ENCODE measurements at places on chromosomes 3 and 15.

- no peak for DNase-seq
These were observed 176.5 kb upstream of the DPH6 start for GRCh38 chr15:35722501-35722900.

DNA sequence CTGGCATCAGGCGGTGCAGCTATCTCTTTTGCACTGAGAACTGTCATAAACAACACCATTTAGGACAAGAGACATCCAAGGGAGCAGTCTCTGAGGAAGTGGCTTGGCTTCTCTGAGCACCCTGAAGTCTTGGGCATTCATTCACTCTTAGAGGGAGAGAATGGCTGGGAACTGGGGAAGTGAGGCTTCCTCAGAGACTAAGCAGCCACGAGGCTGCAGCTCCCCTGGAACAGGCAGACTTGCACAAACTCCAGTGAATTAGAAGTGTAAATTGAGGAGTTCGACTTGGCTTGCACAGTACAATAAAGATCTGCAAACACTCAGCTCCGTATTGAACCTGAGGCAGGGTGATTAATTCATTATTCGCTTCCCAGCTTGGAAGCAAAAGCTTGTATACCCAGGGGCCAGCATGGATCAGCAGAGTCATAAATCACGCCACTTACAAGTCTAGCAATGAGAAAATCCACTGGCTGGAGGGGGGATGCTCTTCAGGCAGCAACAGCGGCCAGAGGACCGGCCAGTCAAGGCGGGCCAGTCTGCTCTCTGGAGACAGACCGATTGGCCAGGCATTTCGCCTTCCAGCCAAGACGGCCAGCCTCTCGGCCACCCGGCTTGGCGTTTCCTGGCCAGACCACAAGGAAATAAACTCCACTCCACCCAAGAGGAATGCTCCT lies 118.8 kb upstream of the ADPGK start:
- no peak for DNase-seq

- no peak for DNase-seq
These were observed 953.4 kb downstream of the ZPLD1 start for GRCh38 chr3:103388214-103388613.

GRCh38 chr15:100112061-100112420 lies 229.7 kb downstream of the ADAMTS17 start:
- DNase-seq: no peak

DNA sequence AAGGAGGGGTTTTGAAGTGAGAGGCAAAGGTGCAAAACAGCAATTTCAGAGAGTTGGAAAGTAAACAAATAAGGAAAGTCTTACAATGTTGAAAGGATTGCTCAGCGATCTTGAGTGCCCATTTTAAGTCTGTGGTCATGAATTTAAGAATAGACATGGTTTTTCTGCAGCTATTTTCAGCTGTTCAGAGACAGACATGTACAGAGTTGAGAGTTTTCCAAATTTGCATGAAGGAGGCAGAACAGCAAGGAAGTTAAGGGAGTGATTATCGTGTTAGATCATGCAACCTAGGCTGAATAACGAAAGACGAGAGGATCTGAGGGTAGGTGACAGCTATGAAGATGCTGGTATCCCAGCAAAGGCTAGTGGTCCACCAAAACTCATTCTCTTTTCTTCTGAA lies 37.2 kb downstream of the DET1 start:
- DNase-seq: no peak

DNA sequence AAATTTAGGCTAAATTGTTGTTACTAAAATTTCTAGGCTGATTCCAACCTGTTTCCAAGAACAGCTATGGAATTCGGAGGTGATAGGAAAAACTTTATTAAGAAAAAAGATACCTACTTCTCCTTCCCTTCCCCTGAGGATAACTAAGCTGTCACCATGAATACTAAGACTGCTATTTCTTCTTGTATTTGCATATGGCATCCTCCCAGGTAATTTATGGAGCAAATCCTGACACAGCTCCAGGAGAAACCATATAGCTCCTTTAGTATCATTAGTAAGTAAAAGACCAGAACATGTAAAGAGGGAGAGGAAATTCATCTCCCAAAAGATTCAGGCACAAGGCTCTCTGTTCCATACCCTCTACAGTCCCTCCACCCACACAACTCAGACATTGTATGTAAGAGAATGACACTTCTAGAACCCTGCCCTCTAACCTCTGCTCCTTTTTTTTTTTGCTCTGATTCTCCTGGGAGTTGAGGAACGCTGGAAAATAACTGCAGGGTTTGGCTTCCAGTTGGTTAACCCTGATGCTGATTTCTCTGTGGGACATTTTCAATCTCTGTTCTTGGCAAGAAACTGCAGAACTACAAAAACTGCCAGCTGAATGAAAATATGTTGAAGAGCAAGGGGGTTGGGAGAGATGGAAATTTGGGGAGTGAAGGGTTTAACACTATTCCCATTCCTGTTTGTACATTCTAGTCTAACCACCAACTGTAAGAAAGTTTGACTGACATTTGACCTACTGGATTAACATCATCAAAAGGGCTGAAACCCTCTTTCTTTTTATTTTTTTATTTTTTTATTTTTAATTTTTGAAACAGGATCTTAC lies 14.2 kb upstream of the MAGI1 start:
- no peak for DNase-seq

DNA sequence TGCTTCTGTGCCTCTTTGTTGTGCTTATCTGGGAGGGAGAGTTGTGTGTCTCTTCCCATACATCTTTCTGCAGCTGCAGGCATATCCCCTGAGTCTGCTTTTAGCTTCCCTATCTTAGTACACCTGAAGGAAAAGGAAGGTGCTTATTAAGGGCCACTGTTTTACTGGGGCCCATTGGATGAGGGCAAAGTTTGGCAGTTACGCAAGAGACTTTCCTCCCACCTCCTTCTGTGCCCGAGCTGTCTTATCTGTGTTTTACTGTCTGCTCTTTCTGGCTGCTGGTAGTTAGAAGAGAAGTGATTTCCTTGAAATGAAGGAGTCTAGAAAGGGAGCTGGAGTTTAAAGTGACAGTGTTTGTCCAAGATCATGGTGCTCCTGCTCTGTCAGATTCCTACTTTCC lies 66.5 kb downstream of the GABRG3 start:
- DNase-seq: no peak

DNA sequence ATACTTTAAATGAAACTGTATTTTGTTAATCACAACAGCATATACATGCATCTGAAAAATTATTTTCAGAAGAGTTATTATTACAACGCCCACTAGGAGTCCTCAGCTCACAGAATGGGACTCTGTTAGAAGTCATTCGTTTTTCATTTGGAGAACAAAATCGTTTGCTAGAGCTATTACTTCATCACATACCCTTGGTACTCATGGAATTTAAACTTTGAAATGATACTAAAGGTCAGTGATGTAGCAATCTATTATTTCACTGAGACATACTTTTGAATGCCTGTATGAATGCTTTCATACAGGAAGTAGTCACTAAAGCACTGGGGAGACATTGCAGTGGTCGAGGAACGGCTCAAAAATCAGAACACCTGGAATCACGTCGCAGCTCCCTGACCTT lies 198.1 kb downstream of the MBNL1 start:
- DNase-seq: peak; percentile 11

DNA sequence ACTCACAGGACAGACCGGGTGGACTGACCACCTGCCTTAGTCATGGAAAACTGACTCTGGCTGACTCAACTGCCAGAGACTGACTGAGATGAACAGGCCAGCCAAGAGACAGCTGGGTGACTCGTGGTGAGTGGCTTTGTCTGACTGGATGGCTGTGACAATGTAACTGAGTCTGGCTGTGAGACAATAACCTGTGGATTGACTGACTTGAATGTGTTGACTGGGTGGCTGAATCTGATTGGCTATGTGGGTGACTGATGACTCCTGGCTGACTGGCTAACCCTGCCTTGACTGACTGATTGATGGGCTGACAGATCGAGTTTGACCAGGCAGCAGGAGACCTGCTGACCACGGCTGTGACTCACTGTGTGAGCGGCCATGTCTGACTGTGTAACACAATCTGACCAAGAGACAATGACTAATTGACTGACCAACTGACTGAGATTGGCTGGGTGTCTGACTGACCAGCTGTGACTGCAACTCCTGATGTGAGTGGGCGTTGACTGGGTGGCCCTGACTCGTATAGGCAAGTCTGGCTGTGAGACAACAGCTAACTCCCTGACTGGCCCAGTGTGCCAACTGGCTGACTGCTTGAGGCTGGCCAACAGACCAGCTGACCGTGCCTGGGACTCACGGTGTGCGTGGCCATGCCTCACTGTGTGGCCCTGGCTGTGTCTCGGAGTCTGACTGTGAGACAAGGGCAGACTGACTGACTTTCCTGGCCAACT lies 509.1 kb downstream of the SHQ1 start:
- peak; percentile 83 for DNase-seq

- no peak for DNase-seq
These were observed 5.2 kb downstream of the PARP3 start for GRCh38 chr3:51947215-51947900.

- peak; percentile 72 for DNase-seq
These were observed 1.3 kb upstream of the USP3 start for GRCh38 chr15:63502843-63503738.

DNA sequence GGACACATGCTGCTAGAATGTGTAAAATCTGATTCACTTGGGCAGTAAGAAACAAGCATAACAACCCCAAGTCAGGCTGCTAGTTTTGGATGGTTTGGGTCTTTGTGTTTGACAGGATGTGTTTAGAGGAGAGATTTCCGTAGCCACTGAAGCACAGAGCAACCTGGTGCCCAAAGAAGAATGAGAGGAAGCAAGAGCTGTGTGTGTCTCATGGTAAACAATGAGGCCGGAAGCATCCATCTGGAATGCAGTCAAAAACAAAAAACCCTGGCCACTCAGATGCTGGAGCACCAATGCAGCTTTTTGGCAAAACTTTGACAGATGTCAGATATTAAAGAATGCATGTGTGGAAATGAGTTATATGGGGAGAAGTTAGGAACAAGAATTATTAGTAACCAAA lies 39.4 kb upstream of the SNRK start:
- no peak for DNase-seq

DNA sequence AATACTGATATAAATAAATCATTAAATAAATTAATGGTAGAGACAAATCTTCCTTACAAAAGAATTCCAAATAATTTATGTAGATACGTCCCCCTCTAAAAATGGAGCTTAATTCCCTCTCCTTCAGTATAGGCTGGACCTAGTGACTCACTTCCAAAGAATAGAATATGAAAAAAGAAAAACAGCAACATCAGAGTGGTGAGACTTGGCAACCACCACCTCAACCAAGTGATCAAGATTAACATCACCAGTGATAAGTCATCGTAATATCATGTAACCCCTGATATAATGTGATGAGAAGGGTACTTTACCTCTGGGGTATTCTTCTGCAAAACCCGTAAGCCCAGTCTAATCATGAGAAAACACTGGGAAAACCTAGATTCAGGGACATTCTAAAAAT lies 13.4 kb downstream of the GOLGB1 start:
- no peak for DNase-seq

DNA sequence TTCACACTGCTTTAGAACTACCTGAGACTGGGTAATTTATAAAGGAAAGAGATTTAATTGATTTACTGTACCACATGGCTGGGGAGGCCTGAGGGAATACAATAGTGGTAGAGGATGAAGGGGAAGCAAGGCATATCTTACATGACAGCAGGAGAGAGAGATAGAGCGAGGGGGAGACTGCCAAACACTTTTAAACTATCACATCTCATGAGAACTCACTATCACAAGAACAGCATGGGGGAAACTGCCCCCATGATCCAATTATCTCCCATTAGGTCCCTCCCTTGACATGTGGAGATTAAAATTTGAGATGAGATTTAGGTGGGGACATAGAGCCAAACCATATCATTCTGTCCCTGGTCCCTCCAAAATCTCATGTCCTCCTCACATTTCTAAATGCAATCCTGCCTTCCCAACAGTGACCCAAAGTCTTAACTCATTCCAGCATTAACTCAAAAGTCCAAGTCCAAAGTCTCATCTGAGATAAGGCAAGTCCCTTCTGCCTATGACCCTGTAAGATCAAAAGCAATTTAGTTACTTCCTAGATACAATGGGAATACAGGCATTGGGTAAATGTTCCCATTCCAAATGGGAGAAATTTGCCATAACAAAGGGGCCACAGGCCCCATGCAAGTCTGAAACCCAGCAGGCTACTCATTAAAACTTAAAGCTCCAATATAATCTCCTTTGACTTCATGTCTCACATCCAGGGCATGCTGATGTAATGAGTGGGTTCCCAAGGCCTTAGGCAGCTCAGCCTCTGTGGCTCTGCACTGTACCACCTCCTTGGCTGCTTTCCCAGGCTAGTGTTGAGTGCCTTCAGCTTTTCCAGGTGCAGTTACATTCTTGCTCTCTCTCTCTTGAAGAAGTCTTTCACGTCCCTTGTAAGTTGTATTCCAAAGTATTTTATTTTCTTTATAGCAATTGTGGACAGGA lies 481.7 kb upstream of the TGFBR2 start:
- DNase-seq: no peak

GRCh38 chr15:98599909-98600691 lies 48.2 kb upstream of the IGF1R start:
- peak; percentile 17 for DNase-seq

DNA sequence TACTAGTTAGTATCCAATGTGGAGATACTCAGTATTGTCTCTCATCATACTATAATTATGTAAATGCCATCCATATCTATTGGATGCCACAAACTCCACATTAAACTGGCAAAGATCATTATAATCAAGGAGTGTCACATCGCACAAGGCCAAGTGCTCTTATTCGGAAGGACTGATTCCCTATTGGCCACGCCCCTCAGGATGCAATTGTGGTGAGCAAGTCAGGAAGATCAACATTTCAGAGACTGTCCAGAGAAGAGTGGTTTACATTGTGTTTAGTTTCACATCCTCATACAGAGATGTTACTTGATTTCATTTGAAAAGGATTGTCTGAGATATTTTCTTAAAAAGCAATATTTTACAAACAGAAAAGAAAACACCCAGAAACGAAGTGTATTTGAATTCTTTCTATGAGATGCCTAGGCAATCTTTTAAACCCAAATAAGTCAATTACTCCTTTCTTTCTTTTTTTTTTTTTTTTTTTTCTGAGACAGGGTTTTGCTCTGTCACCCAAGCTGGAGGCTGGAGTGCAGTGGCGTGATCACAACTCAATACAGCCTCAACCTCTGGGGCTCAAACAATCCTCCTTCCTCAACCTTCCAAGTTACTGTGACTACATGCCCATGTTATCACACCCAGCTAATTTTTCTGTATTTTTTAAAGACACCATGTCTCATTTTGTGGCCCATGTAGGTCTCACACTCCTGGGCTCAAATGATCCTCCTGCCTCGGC lies 369.1 kb downstream of the RBMS3 start:
- no peak for DNase-seq

- no peak for DNase-seq
These were observed 301.7 kb upstream of the ATP11B start for GRCh38 chr3:182491577-182491976.

GRCh38 chr15:85872125-85872524 lies 77.4 kb upstream of the KLHL25 start:
- DNase-seq: no peak

- no peak for DNase-seq
These were observed 1.6 kb downstream of the GNB4 start for GRCh38 chr3:179449636-179450035.

DNA sequence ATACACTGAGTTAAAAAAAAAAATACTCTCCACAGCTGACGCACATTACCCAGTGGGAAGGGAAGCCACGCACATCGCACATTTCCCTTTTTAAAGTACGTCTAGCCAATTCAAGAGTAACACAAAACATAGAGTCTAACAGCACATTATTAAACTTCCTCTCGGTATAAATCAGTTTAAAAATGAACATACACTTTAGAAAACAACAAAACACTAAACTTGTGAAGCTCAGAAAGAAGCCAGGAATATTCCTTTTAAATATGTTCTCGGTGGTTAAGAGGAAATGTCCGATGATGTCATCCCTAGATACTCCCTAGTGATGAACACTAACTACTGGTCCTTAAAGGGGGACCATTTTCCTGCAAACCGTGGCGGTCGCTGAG lies 721 bp downstream of the MYEF2 start:
- DNase-seq: peak; percentile 13

Measured in RWPE1 (cell line).